GM12865 (cell line): ENCODE measurements at places on chromosomes 3 and 15.

GRCh38 chr3:14323401-14324223 lies 78.8 kb upstream of the SLC6A6 start:
- DNase-seq = no peak

DNA sequence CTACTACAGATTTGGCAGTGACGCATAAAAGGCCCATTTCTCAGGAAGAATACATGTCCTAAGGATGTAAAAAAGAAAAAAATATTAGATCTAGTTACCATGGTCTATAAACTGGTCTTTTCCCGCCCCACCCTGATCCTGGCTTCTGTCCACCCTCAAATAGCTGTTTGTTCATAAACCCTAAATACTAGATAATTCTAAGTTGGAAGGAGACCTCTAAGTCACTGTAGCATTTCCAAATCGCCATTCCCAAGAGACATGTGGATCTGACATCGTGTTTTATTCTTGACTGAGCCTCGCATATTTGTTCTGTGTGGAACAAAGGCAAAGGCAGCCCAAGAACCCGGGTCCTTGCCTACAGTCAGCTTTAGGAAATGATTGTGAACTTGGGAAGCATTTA lies 49.0 kb downstream of the LMCD1 start:
- no peak for DNase-seq

DNA sequence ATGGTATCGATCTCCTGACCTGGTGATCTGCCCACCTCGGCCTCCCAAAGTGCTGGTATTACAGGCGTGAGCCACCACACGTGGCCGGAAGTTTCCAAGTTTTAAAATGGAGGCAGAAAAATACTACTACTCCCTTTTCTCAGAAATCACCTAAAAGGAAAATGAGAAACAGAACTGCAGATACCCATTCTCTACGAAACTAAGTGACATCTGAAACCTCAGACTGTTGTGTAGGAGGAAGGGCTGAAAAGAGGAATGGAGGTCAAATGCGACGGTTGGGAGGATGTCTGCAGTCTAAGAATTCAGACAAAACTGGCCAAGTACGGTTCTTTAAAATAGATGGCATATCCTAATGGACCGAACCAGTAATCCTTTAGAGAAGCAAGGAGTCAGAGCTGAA lies 24.1 kb downstream of the WDR48 start:
- DNase-seq = no peak

DNA sequence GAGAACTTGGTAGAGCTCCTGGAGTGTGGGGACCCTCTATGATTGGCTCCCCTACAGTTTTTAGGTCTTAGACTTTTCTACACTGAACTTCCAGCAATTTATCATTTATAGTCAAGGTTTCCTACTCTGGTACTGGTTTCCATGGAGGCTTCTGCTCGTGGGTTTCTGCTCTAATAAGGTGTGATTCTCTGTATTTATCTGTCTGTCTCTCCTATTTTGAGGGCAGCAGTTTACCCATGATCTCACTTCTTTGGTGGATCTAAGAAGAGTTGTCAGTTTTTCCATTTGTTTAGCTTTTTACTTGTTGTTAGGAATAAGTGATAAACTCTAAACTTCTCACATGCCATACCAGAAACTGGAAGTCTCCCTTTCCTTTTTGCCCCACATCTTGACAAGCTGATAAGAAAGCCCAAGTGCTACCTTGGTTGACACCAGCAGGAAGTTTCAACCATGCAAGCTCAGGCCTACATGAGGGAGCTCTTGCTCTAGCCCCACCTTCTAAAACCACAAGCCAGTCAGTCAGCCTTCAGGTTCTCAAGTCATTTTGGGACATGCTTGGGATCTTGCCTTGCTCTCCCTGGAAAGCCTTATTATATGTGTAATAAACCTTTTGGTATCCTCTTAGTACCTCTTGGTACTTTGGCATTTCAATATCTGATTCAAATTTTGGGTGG lies 10.0 kb downstream of the TIMMDC1 start:
- peak; percentile 55 for DNase-seq

- DNase-seq = no peak
Observed at GRCh38 chr3:157285141-157285540, 125.2 kb upstream of the CCNL1 start.

DNA sequence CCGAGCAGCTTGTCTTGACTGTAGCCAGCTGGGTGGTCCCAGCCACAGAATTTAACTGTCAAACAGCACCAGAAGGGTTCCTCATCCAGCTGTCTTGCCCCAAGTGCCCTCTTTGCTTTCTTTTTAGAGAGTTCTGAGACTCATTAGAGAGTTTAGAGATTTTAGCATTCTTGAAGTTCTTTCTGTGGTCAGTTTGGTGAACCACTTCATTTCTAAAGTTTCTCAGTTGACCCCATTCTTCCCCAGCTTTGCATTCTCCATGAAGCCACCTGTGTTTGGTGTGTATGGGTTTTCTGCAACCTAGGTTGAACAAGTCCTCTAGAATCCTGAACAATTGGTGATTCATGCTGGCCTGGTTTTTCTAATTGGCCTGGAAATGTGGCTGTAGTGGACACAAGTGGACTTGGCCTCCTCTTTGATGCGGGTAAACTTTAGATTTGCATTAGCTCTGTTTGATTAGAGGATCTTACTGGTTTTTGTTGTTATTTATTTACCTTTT lies 33.7 kb downstream of the FLNB start:
- DNase-seq = peak; percentile 90

DNA sequence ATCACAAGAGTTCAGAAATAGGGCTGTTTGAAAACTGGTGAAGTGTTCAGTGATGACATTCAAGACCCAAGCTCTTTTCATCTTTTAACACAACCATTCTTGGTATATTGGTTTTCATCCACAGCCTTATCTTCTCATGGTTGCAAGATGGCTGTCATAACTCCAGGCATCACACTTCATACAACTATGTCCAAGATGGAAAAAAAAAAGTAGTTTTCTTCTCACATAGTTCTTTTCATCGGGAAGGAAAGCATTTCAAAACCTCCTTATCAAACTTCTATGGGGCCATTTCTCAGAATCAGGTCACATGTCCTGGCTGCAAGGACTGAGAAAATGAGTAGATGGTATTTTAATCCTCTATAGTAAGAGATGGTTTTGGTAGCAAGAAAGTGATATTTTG lies 21.1 kb upstream of the MFSD1 start:
- DNase-seq = no peak

GRCh38 chr15:98667521-98668179 lies 19.3 kb downstream of the IGF1R start:
- DNase-seq = peak; percentile 16

DNA sequence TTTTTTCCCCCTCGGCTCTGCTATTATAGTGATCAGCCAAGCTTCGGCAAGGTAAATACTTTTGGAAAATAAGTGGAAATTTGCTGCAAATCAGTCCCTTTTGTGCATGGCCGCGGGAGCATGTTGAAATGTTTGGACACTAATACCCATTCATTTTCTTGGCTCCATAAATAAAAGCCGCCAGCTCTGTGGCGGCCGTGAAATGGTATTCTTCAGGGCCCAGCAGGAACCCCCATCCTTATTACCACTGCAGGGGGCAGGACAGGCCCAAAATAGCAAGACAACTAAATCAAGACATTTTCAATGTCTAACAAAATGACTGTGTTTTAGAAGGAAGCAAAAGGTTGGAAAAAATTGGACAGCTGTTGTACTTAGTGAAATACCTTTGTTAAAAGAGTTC lies 362.3 kb downstream of the NR2F2 start:
- DNase-seq = no peak

DNA sequence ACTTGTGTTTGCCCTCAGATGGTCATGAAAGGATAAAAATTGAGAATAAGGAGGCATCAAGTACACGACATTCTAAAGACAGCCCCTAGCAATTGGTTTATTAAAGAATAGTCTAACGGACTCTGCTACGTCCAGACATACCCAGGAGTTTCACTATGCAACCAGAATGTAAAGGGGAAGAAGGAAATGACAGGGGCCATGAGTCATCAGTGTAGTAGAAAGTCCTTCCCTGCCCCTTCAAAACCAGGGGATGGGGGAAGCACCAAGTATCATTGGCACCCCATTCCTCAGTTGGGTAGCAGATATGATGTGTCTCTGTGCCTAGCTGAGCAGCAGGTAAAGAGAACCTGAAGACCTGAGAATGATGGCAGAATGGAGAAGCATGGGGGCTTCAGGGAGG lies 367.4 kb downstream of the IL20RB start:
- peak; percentile 69 for DNase-seq

DNA sequence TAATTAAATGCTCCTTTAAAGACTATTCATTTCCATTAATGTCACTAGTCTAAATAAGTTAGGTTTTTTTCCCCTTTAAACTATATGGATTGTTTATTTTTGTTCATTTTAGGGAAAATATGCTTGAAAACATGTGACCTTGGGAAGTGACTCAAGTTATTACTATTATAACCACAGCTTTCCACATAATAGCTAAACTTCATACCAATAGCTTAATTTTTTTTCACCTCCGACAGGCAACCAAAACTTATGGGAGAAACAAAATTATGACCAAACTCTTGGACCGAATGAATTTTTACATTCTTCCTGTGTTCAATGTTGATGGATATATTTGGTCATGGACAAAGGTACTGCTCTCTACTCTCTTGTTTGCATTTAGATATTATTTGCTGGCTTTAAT lies 16.2 kb downstream of the CPA3 start:
- no peak for DNase-seq

- no peak for DNase-seq
Observed at GRCh38 chr3:195263193-195263924, 7.6 kb downstream of the XXYLT1 start.

DNA sequence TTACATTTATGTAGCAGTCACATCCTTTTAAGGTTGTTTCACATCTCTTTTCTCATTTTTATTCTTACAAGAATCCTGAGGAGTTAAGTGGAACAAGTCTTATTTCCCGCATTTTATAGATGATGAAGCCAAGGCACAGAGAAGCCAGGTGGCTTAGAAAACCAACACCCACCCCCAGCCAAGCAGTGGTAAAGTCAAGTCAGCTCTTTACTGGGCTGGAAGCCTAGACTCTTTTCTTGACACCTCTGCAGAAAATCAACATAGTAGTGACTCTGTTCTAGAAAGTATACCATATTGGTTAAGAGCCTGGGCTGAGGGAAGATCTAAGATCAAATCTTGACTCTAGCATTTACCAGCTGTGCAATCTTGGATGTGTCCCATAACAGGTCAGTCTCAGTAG lies 195.7 kb downstream of the KCNAB1 start:
- no peak for DNase-seq

GRCh38 chr3:116033516-116033915 lies 410.2 kb downstream of the GAP43 start:
- DNase-seq = no peak

DNA sequence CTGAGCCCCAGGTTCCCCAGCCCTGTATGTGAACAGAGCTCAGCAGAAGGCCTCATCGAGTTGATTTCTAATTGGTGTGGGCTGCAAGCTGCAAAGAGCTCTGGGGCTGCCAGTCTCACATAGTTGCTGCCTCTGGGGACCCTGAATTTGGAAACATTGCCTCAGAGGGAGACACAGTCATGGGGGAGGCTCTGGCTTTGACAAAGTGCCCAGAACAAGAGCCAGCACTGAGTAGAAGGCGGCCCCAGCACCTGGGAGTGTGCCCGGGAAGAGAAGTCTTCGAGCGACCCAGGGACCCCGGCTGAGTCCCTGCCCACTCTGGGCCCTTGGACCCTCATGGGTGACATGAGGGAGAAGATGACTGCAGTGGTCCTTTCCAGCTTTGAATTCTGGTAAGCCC lies 7.3 kb downstream of the NTRK3 start:
- DNase-seq = no peak

DNA sequence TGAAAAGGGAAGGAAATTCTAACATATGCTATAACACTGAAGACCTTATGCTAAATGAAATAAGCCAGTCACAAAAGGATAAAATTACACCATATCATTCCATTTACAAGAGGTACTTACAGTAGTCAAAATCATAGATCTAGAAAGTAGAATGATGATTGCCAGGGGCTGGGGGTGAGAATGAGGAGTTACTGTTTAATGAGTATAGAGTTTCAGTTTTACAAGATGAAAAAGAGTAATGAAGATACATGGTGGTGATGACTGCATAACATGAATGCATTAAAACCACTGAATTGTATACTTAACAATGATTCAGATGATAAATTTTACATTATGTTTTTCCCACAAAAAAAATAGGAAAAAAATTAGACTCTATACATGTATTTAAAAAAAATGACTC lies 152.6 kb downstream of the SCAPER start:
- DNase-seq = no peak

GRCh38 chr3:25171118-25171807 lies 256.8 kb upstream of the RARB start:
- DNase-seq = no peak

GRCh38 chr3:142993958-142994442 lies 7.4 kb upstream of the U2SURP start:
- peak; percentile 81 for DNase-seq

DNA sequence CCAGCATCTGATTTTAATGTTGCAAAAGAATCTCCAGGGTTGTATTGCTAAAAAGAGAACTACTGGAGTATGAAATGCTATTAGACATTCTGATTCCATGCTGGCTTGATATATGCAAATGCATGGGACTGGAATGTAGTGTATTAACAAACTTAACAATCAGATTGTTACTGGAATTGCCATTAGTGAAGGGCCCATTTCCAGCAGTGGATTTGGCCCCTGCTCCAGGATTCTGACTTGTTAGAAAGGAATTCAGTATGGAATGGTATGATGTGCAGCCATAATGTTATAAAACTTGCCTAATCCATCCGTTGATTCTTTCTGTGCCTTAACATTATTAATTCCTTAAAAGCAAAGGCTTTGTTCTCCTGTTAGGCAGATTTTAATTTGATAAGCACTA lies 7.9 kb downstream of the ARRDC4 start:
- DNase-seq = no peak

- DNase-seq = no peak
Observed at GRCh38 chr15:50066666-50067065, 52.4 kb downstream of the ATP8B4 start.

GRCh38 chr15:90007076-90007460 lies 5.9 kb downstream of the ZNF710 start:
- DNase-seq = no peak

GRCh38 chr15:44092221-44092620 lies 102.8 kb downstream of the FRMD5 start:
- DNase-seq = no peak

- DNase-seq = no peak
Observed at GRCh38 chr3:165983284-165983683, 146.1 kb upstream of the BCHE start.

DNA sequence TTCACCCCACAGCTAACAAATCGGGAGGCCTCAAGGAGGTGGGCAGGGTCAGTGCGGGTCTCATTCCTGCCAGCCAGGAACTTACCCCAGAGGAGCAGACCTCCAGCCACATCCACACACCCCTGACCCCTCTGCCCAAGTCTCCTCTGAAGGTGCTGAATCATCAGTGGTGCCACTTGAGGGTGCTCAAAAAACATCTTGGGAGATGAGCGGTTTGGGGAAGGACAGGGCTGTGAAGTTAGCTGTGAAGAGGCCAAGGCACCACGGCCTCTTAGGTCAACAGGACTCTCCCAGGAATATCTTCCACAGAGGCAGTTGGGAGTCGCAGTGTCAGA lies 1.2 kb downstream of the DAPK2 start:
- DNase-seq = no peak

DNA sequence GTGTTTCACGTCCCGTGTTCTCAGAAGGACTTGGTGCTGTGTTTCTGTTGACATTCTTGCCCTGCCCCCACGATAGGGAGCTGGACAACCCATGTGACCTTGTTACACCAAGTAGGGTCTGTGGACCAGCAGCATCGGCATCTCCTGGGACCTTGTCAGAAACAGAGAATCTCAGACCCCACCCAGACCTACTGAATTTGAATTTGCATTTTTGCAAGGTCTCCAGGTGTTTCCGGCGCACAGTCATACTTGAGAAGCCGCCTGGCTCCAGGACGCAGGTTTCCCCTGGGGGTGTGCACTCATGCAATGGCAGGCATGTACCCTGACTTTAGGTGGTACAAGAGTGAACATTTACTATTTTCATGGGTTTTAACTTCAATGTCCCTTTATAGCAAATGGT lies 117.9 kb downstream of the TLE3 start:
- DNase-seq = peak; percentile 97
